GM10248 (cell line): ENCODE measurements at places on chromosomes 1 and 21.
A peak's percentile ranks its signal among the peaks of the same experiment; 100 is the strongest.

DNA sequence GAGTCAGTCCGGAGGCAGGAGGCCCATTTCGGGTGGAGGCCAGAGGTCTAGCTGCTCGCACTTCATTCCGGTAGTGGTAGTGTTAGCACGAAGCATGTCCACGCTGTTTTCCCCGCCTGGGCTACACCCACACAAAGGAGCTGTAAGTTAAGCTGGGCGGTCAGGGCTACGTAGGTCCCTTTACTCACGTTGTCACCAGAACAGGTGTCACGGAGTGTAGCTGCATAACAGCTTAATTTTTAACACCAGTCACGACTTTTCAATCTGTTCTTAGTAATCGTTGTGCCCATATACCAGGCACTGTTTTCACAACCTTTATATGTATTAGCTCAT, 15.6 kb downstream of the HLX start:
- DNase-seq, result no peak

DNA sequence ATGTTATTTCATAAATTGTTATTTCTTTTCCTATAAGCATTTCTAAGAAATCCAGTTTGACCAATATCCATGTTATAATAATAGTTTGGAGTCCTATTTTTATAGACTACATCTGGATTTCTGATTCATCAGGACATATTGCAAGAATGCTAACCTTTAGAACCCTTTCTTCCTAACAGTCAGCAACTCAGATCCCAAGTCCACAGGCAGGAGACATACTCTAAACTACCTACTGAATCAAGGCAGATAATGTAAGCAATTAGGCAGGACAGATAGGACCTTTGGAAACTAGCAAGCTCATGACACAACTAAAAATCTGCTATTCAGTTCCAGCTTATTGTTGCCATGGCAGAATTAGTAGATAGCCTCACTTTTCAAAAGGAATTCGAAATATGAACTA, 104.1 kb downstream of the DENND1B start:
- no peak for DNase-seq

- DNase-seq, result no peak
Observed at GRCh38 chr1:50697440-50698421, 262.3 kb downstream of the FAF1 start.

DNA sequence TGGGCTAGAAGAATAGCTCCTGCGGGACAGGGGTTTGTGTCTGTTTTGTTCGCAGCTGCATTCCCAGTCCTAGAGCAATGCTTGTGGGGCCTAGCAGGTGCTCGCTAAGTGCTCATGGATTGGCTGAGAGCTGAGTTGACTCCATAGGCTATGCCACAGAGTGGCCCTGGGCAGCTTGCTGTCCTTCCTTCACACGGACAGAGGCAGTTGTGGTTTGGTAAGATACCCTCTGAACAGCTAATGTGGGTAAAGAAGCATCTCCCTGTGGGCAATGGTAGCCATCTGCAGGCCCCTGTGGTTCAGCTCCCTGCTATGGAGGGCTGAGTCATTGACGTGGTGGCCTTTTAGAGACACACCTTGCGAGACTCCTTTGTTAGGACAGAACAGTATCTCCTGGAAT, 23.5 kb upstream of the LBR start:
- DNase-seq, result no peak

DNA sequence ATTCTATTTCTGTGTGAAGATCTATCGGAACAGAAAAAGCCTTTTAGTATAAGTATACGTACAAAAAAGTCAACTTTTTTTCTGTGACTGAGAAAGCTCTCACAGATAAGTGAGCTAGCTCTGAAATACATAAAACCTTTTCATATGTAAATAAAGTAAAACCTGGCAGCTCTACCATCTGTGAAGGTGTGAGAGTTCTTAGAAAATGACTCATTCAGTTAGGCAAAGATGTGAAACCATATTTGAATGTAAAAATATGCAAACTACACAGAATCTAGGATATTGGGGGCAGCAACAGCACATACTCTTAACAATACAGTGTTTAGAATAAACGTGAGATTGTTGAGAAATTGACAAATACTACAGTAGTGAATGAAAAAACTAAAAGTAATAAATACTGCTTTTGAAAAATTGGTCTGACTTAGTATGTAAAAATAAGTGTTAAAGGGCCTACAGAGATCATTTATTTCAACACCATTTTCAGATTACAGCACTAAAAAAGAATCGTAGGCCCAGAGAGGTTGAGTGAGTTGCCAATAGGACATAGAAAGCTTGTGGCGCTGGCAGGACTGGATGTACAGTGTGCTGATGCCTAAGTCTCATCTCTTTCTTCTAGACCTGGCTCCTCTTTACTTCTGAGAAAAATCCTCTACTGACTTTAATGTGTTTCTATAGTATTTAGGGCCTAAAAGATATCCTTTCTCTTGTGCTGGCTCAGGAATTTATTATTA, 19.8 kb downstream of the ATP6V1G3 start:
- peak; percentile 48 for DNase-seq

GRCh38 chr1:161929137-161929536, 94.5 kb downstream of the OLFML2B start:
- no peak for DNase-seq
